ENCODE measurements at places on chromosomes 7 and 10.

DNA sequence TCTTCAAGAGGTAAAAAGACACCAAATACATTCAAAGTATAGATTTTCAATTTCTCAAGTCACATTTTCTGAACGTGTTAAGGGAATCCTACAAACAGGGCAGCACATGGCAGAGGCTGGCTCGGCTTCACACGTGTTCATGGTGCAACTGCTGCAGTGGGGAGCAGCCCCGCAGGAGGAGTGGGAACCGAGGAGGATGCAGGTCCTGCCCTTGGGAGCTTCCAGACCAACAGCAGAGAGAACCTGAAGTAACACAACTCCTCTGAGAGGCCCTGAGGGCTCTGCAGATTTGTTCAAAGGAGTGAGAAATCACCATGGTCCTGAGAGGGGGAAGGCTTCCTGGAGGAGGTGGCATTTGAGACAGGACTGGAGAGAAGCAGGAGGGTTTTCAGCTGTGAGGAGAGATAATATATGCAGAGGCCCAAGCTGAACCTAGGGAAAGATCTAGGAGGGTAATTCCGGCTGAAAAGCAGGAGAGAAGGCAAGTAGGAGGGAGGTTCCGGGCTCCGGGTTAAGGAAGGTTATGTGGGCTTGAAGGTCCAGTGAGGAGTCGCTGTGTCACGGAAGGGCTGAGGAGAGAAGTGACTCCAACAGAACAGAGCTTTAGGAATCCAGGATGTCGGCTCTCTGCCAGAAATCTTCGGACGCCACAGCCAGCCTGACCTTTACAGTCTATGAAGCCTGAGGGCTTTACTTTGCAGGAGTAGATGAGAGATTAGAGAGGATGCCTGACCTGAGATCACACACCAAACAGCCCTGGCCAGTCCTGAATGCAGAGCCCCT is 77.5 kb downstream of the GPR26 start:
- DNase-seq: no peak

- no peak for DNase-seq
Observed at GRCh38 chr10:75195035-75195763, 15.4 kb upstream of the VDAC2 start.

DNA sequence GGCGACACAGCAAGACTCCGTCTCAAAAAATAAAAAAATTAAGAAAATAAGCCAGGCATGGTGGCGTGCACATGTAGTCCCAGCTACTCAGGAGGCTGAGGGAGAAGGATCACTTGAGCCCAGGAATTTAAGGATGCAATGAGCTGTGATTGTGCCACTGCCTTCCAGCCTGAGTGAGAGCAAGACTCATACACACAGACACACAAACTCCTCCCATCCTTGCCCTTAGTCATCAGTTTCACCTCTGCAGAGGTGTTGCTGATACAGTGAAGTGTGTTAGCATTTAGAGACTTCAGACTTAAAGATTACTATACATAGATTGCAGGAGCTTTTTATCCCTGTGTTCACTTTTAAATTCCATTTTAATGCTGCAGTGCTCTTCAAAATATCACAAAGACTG is 5.5 kb upstream of the H2AZ2 start:
- no peak for DNase-seq

- no peak for DNase-seq
Observed at GRCh38 chr7:46245586-46246111, 324.6 kb upstream of the IGFBP3 start.

DNA sequence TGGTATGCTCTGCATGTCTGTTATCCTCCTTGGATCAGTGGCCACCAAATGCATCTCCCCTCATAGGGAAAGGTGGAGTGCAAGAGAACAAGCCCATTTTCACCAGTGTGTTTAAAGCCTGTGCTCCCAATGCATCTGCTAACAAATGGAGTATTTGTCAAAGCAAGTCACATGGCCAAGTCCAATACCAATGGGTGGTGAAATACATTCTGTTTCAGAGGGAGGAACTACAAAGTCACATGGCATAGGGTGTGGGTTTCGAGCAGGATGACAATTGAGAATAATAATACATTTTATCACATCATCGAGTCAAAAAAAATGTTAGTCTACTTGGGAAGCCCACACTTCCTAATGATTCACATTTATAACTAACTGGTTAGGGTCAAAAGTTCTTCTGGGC is 62.7 kb downstream of the SUGCT start:
- no peak for DNase-seq

DNA sequence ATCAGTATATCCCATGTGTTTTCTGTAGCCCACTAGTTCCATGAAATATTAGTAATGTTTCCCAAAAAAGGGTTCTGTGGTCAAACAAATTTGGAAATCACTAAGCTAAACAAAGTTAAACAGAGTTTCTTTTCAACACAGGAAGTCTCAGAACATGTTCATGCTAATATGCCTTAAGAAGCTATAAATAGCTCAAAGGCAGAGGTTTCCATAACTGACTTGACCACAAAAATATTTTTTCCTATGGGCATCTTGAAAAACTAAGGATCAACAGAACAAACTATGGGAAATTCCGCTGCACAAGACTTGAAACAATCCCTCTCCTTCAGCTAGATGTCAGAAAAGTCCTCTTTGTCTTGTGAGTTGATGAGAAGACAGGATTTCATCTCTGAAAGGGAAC is 59.7 kb downstream of the SEM1 start:
- no peak for DNase-seq

DNA sequence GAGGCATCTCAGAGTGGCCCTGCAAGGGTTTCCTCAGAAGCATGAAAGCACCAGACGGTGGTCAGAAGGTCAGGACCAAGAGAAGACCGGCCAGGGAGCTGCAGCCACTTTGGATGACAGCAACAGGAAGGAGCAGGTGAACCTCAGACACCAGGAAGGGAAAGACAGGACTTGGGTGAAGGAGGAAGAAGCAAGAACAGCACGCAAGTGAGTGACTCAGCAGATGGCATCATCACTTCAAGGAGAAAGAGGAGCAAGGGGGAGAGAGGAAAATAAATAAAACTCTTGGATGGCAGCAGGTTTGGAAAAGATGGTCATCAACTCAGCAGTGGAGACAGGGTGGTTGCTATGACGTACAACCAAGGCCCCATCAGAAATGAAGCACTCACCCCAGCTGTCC is 31.6 kb downstream of the NCAPG2 start:
- DNase-seq: no peak

- no peak for DNase-seq
Observed at GRCh38 chr10:18303851-18304801, 163.9 kb downstream of the CACNB2 start.

- DNase-seq: no peak
Observed at GRCh38 chr7:55086413-55087201, 67.8 kb downstream of the EGFR start.

DNA sequence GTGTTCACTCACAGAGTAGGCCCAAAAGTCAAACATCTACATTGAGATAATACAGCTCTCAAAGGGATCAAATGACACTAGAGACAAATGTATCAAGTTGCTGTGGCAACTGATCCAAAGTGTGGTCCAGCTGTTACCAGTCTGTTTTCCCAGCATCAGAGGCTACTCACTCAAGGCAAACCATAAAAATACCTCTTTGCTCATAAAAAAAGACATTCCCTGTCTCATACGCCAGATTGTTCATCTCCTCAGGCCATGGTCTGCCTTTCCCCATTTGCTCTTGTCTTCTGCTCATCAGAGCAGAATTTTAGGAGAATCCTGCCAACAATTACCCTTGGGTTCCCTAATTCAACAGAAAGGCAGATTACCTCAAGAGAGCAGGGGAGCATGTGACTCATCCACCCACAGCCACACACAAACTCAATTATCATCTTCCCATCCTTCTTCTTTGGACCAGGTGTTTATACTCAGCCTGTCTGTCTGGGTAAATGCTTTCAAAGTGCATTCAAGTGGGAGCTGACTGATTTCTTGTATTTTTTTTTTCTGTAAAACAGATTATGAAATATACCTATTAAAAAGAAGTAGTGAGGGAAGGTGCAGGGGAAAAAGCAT is 226.5 kb upstream of the HPS1 start:
- peak; percentile 24 for DNase-seq

DNA sequence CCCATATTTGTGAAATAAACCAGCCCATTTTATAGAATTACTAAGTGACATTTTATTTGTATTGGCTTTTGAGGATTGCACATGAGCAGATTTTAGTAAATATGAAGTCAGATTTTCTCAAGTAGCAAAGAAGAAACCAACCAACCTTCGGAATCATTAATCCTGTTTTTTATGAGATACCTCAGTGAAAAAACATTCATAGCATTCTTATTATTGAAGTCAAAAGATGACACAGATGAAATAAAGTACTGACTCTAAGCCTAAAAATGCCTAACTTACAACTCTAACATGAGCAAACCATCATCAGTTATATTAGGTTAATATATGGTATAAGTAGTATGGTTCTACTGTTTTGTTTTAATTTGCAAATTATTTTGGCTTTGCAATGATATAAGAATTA is 59.9 kb upstream of the AGBL3 start:
- DNase-seq: no peak

- DNase-seq: no peak
Observed at GRCh38 chr10:69055241-69055640, 32.7 kb upstream of the SRGN start.

All from NCI-H1105 treated with DMSO at 0.1 percent for 48 hours (cell line).